ENCODE measurements at places on chromosomes 5 and 9. TPM values are rescaled to one million over a fixed set of nuclear protein-coding genes. Genes with fewer than 3 reads are reported as not detected.

DNA sequence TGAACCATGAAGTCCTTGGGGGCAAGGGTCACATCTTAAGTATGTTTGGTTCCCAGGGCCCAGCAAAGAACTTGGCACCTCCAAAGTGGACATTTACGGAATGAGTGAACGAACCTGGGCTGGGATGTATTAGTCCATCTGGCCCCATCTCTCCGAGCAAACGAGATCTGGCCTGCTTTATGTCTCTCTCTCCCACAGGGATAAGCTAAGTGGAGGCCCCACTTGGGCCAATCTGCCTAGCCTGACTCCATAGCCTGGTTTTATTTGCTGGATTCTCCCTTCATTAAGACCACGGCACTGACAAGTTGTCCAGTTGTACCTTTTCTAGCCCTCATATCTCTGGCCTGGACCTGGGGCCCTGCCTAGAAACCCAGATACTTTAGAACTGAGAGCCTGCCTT is 2.1 kb downstream of the TTLL11 start:
- H3K4me1 ChIP-seq, result peaks cover 21% of the 10 kb centered on the region
- no peak for DNase-seq
- no peak overlapping the region for H3K4me3 ChIP-seq
- no peak overlapping the region for H3K27ac ChIP-seq
- H3K36me3 ChIP-seq, result no peaks in the 10 kb centered on the region
- peaks cover 2% of the 10 kb centered on the region for H3K27me3 ChIP-seq

GRCh38 chr9:107945493-107945892 is 455.9 kb upstream of the KLF4 start:
- DNase-seq, result no peak
- no peaks in the 10 kb centered on the region for H3K27me3 ChIP-seq
- H3K27ac ChIP-seq, result no peak overlapping the region
- H3K4me1 ChIP-seq, result no peaks in the 10 kb centered on the region
- H3K4me3 ChIP-seq, result no peak overlapping the region
- H3K36me3 ChIP-seq, result no peaks in the 10 kb centered on the region

DNA sequence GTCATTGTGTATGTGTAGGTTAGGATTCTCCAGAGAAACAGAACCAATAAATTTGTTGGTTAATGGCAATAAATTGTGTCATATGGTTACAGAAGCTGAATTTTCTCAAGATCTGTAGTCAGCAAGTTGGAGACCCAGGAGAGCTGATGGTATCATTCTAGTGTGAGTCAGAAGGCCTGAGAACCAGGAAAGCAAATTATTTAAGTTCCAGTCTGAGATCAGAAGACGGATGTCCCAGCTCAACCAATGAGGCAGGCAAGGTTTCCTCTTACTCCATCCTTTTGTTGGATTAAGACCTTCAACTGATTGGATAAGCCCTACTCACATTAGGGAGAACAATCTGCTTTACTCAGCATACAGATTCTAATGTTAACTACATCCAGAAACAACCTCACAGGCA is 656.3 kb downstream of the ANXA1 start:
- no peak overlapping the region for H3K27ac ChIP-seq
- no peak for DNase-seq
- H3K4me3 ChIP-seq, result no peak overlapping the region
- no peaks in the 10 kb centered on the region for H3K36me3 ChIP-seq

DNA sequence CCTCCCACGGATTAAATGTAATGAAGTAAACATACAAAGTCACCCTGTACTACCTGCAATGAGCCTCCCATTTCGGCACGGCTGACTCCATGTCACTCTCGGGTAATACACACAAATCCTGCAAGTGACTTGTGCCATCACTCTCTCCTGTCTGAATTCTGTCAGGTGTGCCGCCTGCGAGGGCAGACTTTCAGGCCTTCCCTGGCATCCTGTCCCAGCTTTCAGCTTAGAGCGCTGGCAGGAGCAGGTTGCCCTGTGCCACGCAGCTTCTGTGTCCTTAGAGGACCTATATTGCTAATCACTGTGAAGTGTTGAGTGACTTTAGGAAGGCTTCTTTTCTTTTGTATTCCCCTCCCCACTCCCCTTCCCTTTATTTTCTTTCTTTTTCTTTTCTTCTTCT is 25.8 kb upstream of the S1PR3 start:
- no peak for DNase-seq
- H3K36me3 ChIP-seq, result no peaks in the 10 kb centered on the region
- no peak overlapping the region for H3K4me3 ChIP-seq
- no peak overlapping the region for H3K27ac ChIP-seq
- H3K27me3 ChIP-seq, result no peaks in the 10 kb centered on the region

DNA sequence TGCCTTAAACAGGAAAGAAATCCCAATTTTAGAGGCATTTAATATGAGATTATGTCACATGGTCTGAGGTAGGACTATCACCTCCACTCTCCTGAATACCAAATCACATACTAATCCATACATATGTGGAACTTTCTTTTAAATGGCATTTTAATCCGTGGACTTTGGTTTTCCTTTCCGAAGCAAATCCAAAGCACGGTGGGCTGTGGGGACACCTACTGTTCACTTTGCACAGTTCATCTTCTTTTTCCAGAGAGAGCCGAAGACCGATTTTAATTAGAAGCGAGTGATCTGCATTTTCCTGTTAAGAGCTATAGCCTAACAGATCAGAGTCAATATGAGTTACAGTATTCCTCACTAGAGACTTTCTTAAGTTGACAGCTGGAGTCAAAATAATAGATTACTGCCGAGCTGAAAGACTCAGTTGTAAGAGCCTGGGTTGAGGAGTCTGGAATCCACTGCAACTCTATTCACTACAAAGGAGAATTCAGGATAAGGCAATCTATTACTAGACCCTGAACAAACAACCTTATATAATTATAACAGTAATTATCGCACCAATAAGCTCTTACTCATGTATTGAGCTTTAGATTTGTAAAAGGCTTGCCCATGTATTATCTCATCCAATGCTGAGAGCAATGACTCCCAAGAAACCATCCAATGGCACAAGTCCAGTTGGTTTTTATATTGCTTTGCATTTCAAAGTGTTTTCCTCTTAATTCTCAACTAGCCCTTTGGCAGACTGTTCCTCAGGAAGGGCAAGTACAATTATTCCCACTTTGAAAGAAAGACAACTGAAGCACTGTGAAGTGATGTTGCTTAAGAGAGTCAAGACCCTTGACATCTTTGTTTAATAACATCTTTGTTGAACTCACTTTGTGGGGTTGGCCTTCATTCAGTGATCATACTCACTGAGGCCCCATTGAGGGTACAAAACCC is 144.7 kb downstream of the TRPM6 start:
- H3K27ac ChIP-seq, result no peak overlapping the region
- H3K4me1 ChIP-seq, result no peaks in the 10 kb centered on the region
- no peak overlapping the region for H3K4me3 ChIP-seq

DNA sequence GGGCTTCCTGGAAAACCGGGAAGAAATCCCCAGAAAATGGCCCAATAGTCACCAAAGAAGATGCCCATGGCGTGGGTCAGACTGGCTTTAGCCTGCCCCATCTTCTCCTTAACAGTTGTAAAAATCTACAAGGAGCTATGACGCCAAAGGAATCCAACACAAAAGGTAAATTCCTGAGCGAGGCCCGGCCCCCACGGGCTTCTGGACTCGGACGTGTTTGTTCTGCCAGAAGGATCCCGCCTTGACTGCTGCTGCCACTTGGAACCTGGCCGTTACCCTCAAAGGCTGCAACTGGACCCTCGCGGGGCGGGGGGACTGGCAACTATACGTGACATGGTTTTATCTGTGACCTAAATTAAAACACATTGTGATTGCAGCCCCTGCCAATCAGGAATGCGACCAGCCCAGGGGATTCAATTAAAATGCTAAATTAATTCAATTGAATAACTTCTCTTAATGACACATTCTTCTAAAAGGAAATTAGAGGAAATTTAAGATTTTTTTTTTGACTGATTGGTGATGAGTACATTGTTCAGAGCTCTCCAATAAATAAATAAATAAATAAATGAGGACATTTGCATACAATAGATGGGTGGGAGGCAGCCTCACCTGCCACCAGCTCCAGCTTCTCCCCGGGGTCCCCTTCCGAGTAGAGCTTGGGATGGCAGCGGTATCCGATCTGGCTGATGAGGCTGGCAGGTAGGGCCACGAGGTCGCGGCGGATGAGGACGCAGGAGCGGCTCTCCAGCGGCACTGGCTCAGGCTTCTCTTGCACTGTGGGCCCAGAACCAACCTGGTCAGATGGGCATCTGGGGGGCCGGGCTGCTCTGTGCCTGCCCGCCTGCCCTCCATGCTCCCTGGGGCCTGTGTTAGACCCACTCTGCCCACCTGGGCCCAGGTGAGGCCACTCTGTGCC is 54.7 kb upstream of the UBAC1 start:
- DNase-seq, result no peak
- no peaks in the 10 kb centered on the region for H3K4me1 ChIP-seq
- H3K27ac ChIP-seq, result no peak overlapping the region
- no peaks in the 10 kb centered on the region for H3K27me3 ChIP-seq
- H3K36me3 ChIP-seq, result no peaks in the 10 kb centered on the region
- H3K4me3 ChIP-seq, result no peak overlapping the region

DNA sequence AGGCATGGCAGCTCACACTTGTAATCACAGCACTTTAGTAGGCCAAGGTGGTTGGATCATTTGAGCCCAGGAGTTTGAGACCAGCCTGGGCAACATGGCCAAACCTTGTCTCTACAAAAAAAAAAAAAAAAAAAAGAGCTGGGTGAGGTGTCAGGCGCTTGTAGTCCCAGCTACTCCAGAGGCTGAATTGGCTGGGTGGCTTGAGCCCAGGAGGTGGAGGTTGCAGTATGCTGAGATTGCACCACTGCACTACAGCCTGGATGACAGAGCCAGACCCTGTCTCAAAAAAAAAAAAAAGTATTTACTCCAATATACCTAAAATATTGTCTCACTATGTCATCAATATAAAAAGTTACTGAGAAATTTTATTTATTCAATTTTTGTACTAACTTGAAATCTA is 2.8 kb downstream of the SCAI start:
- no peak overlapping the region for H3K27ac ChIP-seq
- H3K4me3 ChIP-seq, result no peak overlapping the region
- H3K36me3 ChIP-seq, result peaks cover 6% of the 10 kb centered on the region
- peaks cover 31% of the 10 kb centered on the region for H3K4me1 ChIP-seq
- DNase-seq, result no peak

GRCh38 chr5:177988989-177989625 is 6.9 kb downstream of the PROP1 start:
- peaks cover 4% of the 10 kb centered on the region for H3K27me3 ChIP-seq
- DNase-seq, result no peak
- no peaks in the 10 kb centered on the region for H3K36me3 ChIP-seq
- H3K27ac ChIP-seq, result no peak overlapping the region
- no peak overlapping the region for H3K4me3 ChIP-seq

DNA sequence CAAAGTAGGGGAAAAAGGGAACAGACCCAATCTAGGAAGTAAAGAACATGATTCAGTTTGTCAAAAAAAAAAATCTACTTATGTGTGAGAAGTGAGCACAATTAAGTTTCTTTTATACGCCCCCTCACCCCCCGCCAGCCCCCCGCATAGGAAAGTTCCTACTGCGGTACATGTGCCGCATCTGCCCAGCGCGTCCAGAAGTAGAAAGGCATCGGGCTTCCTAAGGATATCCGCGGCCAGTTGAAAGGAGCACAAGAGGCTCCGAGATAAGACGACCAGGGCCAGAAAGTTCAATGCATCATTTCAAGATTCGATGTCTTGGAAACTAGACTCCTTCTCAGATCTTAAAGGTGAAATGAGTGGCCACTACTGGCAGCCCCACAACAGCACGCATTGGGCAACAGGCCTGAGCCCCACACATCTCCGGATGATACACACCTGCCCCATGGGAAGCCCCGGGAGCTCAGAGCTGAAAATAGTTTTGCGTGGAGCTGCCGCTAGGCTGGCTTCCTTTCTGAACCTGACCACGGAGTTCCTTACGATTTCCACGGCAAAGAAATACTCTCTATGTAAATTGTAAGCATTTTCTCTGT is 203.9 kb downstream of the RAB3C start:
- no peak overlapping the region for H3K27ac ChIP-seq
- no peak overlapping the region for H3K4me3 ChIP-seq
- H3K36me3 ChIP-seq, result no peaks in the 10 kb centered on the region
- H3K4me1 ChIP-seq, result no peaks in the 10 kb centered on the region

- H3K27ac ChIP-seq, result no peak overlapping the region
- H3K27me3 ChIP-seq, result peaks cover 26% of the 10 kb centered on the region
- H3K4me1 ChIP-seq, result no peaks in the 10 kb centered on the region
- no peaks in the 10 kb centered on the region for H3K36me3 ChIP-seq
Observed at GRCh38 chr9:33645706-33646105, 121.7 kb downstream of the ANKRD18B start.

DNA sequence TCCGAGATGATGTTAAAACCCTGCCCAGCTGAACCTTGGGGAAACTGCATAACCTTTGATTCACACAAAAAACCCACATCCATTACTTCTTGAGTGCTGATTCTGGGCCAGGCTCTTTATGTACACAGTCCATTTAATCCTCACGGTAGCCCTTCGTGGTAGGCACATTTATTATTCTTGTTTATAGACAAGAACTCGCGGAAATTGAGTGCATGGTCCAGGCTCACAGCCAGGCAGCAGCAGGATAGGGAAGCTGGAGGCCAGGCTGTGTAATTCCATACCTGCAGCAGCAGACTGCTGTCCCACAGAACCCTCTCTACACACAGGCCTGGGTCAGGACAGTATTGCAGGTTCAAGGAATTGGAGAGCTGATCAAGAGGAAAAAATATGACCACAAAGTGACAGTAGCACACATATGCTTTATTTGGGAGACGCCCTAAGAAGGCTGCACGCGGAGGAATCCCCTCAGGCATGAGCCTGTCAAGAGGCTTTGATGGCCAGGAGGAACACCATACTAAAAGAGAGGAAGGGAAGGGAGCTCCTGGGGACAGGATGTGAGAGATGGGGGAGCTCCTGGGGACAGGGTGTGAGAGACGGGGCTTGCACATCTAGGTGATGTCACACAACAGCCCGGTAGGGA is 28.4 kb upstream of the FAM120A start:
- no peaks in the 10 kb centered on the region for H3K4me1 ChIP-seq
- H3K27me3 ChIP-seq, result peaks cover 9% of the 10 kb centered on the region
- no peaks in the 10 kb centered on the region for H3K36me3 ChIP-seq
- H3K4me3 ChIP-seq, result no peak overlapping the region

DNA sequence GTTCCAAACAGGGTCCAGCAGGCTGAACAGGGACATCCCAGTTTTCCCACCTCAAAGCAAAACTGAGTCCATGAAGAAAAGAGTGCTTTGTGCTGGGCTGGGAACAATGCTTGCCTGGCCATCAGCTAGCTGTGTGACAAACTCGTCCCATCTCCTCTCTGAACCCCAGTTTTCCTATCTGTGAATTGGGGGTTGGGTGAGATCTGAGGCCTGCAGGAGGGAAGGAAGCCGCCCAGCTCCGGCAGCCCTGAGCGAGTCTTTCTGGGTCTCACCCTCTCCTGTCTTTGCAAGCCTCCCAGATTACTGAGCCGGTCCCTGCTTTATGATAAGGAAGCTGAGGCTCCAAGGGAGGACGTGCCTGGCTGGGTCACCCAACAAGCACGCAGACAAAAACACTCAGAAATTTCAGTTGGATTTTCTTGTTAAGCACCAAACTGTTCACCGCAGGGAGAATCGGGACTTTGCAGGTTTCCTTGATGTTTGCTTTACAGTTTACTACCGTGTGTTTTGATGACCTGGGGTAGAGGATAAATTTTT is 82.6 kb upstream of the LMX1B start:
- no peaks in the 10 kb centered on the region for H3K27me3 ChIP-seq
- H3K36me3 ChIP-seq, result no peaks in the 10 kb centered on the region
- H3K4me1 ChIP-seq, result no peaks in the 10 kb centered on the region
- no peak overlapping the region for H3K4me3 ChIP-seq

- no peaks in the 10 kb centered on the region for H3K4me1 ChIP-seq
- H3K4me3 ChIP-seq, result no peak overlapping the region
- H3K36me3 ChIP-seq, result no peaks in the 10 kb centered on the region
- H3K27ac ChIP-seq, result no peak overlapping the region
- DNase-seq, result no peak
Observed at GRCh38 chr5:6194906-6195612, 183.3 kb downstream of the MED10 start.

NOTCH1 gene
- polyA plus RNA-seq, result 1.7 TPM

DMRT1 gene
- polyA plus RNA-seq, result not detected

TMC1 gene
- polyA plus RNA-seq, result not detected

PCDHB14 gene
- not detected for polyA plus RNA-seq

C5orf52 gene
- polyA plus RNA-seq, result not detected
